ENCODE measurements at places on chromosomes 11 and 22.

- DNase-seq: no peak
Measured at GRCh38 chr11:36426226-36426848, 83.7 kb downstream of the TRAF6 start.

- no peak for DNase-seq
Measured at GRCh38 chr11:58574881-58575280, 775 bp downstream of the LPXN start.

DNA sequence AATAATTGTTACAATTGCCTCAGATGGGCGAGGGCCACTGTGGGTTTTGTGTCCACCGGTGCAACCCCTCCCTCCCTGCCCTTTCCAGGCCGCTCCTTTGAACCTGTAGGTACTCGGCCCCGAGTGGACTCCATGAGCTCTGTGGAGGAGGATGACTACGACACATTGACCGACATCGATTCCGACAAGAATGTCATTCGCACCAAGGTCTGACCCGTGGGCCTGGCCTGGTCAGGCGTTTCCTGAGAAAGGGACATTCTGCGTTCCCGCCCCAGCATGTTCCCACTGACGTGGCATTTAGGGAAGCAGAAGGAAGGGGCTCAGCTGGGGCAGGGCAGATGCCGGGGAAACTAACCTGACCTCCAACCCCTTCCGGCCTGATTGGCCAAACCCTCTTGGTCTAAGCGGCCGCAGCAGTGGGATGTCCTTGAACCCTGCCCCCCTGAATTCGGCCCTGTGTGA is 10.1 kb downstream of the SIDT2 start:
- no peak for DNase-seq

GRCh38 chr11:117972044-117972443 is 14.2 kb upstream of the IL10RA start:
- DNase-seq: no peak

DNA sequence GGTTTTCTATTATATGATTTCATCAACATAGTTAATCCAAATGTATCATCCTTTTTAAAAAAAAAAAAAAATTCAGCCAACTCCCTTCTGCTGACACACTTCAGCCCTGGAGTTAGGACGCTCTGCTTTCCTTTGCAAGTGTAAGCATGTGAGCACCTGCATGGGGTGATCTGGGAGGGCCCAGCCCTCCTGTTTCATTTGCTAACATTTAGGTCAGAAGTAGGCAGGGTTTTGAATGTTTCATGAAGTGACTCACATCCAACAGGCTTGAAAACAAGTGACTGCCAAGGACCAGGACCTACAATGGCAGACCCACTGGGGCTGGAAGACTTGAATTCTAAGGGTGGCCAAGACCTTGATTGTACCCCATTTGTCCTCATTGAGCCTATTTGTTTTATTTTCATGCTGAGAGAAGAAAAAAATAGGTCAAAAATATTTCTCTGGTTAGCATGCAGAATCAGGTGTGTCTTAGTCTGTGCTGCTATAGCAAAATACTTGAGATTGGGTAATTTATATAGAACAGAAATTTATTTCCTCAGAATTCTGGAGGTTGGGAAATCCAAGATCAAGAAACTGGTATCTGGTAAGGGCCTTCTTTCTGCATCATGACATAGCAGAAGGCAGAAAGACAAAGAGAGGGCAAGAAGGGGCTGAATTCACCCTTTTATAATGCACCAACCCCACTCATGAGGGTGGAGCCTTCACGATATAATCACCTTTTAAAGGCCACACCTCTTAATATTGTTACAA is 137.6 kb downstream of the CD44 start:
- DNase-seq: peak; percentile 44

- DNase-seq: no peak
Measured at GRCh38 chr22:43449205-43449830, 37.5 kb downstream of the MPPED1 start.

- no peak for DNase-seq
Measured at GRCh38 chr11:92216789-92217188, 7.8 kb upstream of the FAT3 start.

DNA sequence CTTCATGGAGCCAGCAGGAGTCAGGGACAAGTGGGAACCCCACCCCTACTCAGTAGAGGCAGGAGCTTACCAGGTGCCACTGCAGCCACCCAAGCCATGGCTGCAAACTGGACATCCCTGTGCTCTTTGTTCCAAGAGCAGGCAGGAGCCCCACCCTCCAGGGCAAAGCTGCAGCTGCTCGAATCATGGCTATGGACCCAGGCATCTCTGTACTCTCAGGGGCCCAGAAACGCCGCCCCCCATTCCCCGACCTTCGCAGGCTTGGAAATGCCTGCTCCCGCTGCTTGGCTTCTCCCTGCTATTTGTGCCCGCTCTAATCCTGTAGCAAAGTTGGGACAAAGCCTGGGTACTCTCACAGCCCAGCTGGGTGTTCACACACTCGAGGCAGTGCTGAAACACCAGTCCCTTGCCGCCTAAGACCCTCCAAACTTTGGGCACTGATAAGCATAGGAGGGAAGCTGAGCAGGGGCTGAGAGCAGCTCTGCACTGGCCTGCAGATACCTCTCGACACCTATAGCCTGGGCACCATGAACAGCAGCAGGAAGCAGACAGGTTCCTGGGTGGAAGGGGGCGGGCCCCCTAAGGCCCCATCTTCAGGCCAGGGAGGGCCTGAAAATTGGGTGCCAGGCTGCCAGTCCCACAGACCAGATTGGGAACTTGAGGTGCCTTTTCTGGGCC is 402.4 kb downstream of the LRRC4C start:
- no peak for DNase-seq

DNA sequence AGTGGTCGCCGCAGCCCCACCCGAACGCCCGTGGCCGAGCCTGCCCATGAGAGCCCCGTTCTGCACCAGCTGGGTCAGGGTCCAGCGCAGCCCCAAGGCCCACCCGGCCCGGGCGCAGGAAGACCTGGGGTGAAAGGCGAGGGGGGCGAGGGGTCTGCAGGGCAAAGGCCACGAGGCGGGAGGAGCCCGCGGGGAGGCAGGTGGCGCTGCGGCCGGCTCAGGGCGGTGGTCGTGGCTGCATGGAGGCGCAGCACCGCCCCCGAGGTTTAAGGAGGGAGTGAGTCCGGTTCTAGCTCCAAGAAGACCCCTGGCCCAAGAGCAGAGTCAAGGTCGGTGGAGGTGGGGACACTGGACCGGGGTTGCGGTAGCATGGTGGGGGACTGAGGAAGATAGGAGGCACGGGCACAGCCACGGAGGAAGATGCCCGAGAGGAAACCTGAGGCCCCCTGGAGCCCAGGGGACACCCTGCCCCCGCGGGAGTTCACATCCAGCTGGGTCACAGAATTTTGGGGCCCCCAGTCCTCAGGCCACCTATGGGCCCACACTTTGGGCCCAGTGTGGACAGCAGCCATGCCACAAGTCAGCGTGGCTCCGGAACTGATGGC is 514 bp upstream of the HDAC10 start:
- DNase-seq: no peak

GRCh38 chr22:48089601-48090331 is 1327.3 kb downstream of the TBC1D22A start:
- no peak for DNase-seq

DNA sequence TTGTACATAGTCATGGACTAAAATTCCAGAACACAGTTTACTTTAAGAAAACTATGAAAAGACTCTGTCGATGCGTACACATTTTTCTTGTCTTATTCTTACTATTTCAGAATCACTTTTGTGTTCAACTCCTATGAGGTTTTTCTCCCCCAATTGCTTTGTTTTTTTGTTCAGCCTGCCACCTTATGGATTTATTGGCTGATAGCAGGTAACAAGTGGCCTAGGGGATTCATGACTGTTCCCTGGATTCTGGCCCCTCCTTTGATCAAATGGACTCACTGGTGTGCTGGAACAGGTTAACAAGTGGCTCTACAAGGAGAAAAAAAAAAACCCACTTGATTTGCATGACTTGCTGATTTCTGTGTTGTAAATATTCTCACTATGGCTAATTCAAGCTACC is 10.6 kb downstream of the MMP20 start:
- no peak for DNase-seq

DNA sequence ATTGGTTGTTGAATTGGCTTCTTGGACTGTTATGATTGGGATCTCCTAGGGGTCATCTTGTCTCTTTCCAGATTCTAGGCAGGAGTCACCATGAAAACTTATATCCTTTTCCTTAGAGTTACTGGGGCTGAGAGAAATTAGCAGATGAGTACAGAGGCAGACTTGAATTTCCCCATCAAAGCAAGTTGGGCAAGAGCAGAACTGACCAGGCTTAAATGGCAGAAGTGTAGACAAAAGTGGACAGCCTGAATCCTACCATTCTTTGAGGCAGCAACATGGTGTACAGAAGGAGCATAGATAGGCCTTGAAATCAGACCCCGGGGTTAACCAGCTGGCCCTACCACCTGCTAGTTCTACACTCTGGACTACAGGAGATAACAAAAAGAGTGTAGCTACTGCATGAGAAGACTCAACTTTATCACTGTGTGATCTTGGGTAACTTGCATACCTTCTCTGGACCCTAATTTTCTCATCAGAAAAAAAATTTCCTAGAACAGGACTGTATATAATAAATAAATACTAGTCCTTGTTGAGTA is 427.4 kb upstream of the CADM1 start:
- no peak for DNase-seq

DNA sequence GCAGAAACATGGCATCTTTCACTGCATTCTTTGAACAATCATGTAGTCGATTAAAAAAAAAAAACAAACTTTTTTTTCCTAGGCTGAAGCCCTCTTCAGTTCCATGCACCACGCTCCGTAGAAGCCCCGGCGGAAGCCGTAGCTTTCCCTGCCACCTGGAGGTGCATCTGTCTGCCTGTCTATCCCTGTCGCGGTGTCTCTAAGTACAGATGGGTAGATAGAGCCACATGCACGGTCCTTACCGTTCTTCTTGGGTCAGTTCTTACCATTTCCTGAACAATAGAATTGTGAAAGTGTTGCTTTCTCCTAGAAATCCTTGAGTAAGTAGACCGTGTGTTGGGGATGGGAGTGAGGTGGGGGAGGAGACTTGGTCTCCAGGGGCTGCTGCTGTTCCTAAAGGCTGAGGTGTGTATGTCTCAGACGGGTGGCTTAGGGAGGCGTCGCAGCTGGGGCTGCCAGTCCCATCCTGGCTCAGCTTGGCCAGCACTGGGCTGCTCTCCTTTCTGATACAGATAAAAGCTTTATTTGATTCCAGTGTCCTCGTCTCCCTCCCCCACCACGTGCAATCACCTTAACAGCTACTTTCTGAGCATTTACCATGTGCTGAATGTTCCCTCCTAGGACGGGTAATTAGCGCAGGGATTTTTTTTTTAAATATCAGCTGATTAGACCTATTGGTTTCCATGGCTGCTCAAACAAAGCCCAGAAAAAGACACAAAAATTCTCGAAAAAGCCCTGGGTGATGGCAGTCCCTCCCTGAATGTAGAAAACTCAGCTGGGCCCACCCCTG is 46.8 kb downstream of the MACROD1 start:
- no peak for DNase-seq

DNA sequence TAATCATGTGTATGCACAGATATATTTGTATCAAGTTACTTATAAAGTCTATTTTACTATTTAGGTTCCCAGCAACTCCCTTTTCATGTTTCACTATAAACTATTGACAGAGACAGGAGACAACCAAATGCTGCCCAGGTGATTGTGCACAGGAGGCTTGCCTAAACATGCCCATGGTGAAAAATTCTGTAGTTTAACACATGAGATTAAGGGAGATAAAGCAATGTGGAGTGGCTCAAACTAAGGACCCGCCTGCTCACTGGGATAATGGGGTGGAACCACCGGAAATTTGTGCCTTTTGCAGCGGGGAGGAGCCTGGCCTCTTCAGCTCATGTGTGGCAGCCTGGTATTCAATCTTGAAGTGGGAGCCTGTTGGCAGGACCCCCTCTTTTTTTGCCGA is 459.5 kb upstream of the CNTN5 start:
- no peak for DNase-seq

- DNase-seq: no peak
Measured at GRCh38 chr11:109864834-109865547, 228.2 kb upstream of the ZC3H12C start.

GRCh38 chr11:95821640-95822039 is 31.3 kb downstream of the CEP57 start:
- DNase-seq: no peak

DNA sequence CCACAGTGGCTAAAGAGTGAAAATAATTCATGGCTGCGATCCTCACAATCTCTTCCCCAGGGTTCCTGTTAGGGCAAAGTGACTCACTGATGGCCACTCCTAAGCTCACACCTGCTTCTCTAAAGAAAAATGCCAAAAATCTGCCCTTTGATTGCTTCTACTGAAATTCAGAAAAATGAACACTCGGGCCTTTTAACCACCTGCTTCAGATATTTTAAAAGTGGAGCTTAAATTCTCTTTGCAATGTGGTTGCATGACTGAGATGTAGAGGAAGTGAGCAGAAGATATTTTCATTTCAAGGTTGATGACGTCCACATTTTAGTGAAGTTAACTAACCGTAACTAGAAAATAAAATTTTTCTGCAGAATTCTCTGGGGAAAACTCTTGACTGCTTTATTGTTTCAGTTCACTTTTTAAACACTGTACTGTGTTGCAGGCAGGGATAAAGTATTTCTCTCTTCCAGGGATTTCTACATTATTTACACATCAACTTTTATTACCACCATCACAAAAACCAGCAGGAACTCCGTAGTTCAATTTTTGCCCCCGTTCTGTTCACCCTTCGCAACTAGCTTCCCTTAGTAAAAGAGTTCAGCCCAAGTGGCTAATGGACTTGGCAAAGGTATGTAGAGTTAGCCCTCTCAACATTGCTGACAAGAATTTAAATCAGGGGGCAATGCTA is 8.5 kb downstream of the RAB30 start:
- DNase-seq: no peak

GRCh38 chr11:109023036-109023435 is 358.2 kb downstream of the DDX10 start:
- no peak for DNase-seq

- no peak for DNase-seq
Measured at GRCh38 chr11:134370526-134371435, 39.0 kb downstream of the GLB1L2 start.

DNA sequence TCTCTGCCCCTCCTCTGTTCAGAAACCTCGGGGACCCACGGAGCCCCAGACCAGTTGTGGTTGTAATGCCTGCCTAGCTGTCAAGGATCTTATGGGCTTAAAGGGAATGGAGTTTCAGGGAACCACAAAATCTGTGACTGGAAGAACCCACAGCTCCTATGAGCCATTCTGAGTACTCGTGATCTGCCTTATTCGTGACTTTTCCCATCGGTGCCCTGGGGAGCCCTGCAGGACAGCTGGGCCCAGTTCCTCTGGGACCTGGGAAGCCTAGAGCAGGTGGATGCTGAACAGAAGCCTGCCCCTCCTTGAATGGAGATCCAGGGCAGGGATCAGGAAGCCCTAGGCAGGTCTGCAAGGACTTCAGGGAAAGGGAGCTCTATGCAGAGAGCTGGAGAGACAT is 42.1 kb upstream of the TTC12 start:
- no peak for DNase-seq

Data from midbrain (tissue), 1 donor.